Stimulated activated naive B cell treated with anti-CD40 and anti-IgM and Interleukin-4, amounts not matched to agents 10 μg/mL and 1 μg/mL and 100 μg/mL, for 72 hours (primary cell): ENCODE measurements at places on chromosomes 2 and 18.

DNA sequence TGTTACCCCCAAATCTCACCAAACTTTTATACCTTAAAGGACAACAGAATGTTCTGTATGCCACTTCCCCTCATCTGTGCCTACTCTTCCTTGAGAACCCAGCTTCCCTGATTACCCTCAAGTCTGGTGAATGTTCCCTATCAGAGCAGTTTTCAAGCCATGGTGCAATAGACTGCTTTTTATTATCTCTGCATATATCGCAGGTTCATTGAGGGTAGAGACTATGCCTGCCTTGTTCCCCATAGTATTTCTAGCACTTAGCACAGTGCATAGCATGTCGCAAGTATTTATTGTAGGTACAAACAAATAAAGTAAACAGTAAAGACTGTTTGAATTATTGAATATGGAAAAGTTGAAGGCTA lies 146.6 kb downstream of the HAUS1 start:
- peaks cover 20% of the 10 kb centered on the region for H3K36me3 ChIP-seq
- no peaks in the 10 kb centered on the region for H3K27me3 ChIP-seq
- H3K4me3 ChIP-seq = peak overlapping the region; percentile 74
- peaks cover 30% of the 10 kb centered on the region for H3K4me1 ChIP-seq
- peak overlapping the region; percentile 85 for H3K27ac ChIP-seq

GRCh38 chr2:7325186-7325585 lies 408.0 kb downstream of the RNF144A start:
- H3K4me3 ChIP-seq = no peak overlapping the region
- peaks cover 9% of the 10 kb centered on the region for H3K27me3 ChIP-seq

GRCh38 chr2:159209341-159210306 lies 76.9 kb downstream of the WDSUB1 start:
- no peak for DNase-seq
- H3K27me3 ChIP-seq = peaks cover 4% of the 10 kb centered on the region
- no peak overlapping the region for H3K4me3 ChIP-seq
- H3K4me1 ChIP-seq = peaks cover 12% of the 10 kb centered on the region
- no peak overlapping the region for H3K27ac ChIP-seq

DNA sequence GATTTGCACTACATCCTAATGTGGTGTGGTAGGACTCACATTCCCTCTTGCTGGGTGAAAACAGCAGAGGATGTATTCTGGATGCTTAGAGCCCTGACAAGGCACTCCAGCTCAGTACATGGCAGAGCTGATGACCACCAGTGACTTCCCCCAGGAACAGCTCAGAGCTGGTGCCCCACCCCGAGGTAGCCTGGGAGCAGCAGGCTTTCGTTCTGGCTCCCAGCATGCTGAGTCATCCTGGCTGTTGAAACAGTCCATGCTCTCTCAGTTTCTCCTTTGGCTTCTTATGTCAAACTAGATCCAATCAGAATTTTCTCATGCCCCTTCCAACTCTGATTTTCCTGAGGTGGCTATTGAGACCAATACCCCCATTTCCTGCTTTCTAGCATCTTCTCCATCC lies 438.2 kb downstream of the NBAS start:
- H3K4me3 ChIP-seq = no peak overlapping the region
- H3K36me3 ChIP-seq = no peaks in the 10 kb centered on the region
- H3K27ac ChIP-seq = no peak overlapping the region

- no peaks in the 10 kb centered on the region for H3K27me3 ChIP-seq
- peaks cover 14% of the 10 kb centered on the region for H3K36me3 ChIP-seq
- no peak overlapping the region for H3K4me3 ChIP-seq
- no peak for DNase-seq
- no peak overlapping the region for H3K27ac ChIP-seq
These were observed 39.6 kb downstream of the HS1BP3 start for GRCh38 chr2:20611077-20611843.

DNA sequence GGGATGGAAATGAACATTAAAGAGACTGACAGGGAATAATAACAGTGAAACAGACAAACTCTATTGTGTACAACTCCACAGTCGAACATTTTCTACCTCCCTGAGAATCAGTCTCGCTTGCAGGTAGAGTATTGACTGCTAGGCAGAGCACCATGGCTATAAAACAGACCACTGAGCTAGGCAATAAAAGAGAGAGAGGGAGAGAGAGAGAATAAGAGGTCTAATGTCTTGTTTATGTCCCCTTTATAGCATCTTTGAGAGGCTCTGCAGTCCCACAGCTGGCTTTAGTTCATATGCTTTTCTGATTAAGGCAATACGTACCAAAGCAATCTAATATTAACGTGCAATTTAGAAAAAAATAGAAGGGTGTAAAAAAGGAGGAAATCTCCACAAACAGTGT lies 652.6 kb downstream of the NRXN1 start:
- H3K4me3 ChIP-seq = no peak overlapping the region
- no peaks in the 10 kb centered on the region for H3K4me1 ChIP-seq
- H3K36me3 ChIP-seq = no peaks in the 10 kb centered on the region
- no peak overlapping the region for H3K27ac ChIP-seq

- no peaks in the 10 kb centered on the region for H3K4me1 ChIP-seq
- DNase-seq = no peak
- H3K4me3 ChIP-seq = no peak overlapping the region
- no peak overlapping the region for H3K27ac ChIP-seq
- H3K27me3 ChIP-seq = no peaks in the 10 kb centered on the region
- no peaks in the 10 kb centered on the region for H3K36me3 ChIP-seq
These were observed 754.0 kb upstream of the SOX11 start for GRCh38 chr2:4938206-4938605.

- peaks cover 6% of the 10 kb centered on the region for H3K4me1 ChIP-seq
- H3K4me3 ChIP-seq = no peak overlapping the region
- H3K36me3 ChIP-seq = no peaks in the 10 kb centered on the region
- no peak overlapping the region for H3K27ac ChIP-seq
These were observed 30.0 kb upstream of the OTOF start for GRCh38 chr2:26507932-26508331.

- no peak for DNase-seq
- H3K27me3 ChIP-seq = no peaks in the 10 kb centered on the region
- peaks cover 9% of the 10 kb centered on the region for H3K36me3 ChIP-seq
- H3K4me1 ChIP-seq = peaks cover 3% of the 10 kb centered on the region
- H3K27ac ChIP-seq = no peak overlapping the region
These were observed 142.0 kb upstream of the SPOPL start for GRCh38 chr2:138359532-138359931.

DNA sequence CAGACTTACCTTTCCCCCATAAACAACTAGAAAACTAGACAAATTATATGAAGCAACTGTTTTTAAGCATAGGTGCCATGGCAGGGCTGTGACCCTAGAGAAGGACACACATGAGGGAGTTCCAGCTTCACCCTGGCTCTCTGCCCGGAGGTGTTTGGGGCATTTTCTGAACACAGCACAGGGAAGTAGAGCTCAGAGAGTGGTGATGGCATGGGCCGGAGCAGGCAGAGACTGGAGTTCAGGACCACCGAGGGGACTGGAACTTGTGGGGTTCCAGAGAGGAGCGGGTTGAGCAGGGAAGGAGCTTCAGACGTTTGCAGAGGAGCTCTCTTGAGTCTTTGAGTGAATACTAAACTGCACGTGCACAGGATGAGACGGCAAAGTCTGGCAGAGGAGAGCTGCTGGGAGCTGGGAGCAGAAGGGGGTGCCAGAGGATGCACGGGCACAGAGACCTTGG lies 26.5 kb upstream of the KLF11 start:
- H3K27ac ChIP-seq = no peak overlapping the region
- no peak overlapping the region for H3K4me3 ChIP-seq
- H3K27me3 ChIP-seq = peaks cover 11% of the 10 kb centered on the region
- no peak for DNase-seq
- H3K36me3 ChIP-seq = no peaks in the 10 kb centered on the region
- H3K4me1 ChIP-seq = peaks cover 5% of the 10 kb centered on the region

DNA sequence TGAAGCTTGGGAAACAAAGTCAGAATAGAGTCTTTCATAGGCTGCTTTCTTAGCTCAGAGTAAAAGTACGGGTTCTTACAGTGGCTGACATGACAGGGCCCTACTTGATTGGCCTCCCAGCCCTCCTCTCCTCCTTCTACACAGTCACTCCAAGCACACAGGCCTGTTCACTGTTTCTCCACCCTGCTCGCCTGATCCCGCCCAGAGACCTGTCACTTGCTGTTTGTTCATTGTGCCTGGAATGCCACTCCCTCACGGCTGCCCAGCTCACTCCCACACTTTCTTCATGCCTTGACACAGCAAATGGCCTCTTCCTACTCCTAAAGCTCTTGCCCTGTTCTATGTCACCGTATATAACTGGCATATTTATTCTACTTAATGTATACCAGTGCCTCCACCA lies 104.8 kb downstream of the MAP4K4 start:
- H3K4me3 ChIP-seq = no peak overlapping the region
- H3K4me1 ChIP-seq = peaks cover 80% of the 10 kb centered on the region
- peaks cover 18% of the 10 kb centered on the region for H3K36me3 ChIP-seq
- peak overlapping the region; percentile 56 for H3K27ac ChIP-seq

GRCh38 chr2:148875387-148876051 lies 492 bp downstream of the KIF5C start:
- H3K27me3 ChIP-seq = peaks cover 37% of the 10 kb centered on the region
- H3K36me3 ChIP-seq = peaks cover 2% of the 10 kb centered on the region
- H3K27ac ChIP-seq = peak overlapping the region; percentile 56
- H3K4me1 ChIP-seq = peaks cover 10% of the 10 kb centered on the region

GRCh38 chr2:147525819-147526489 lies 318.9 kb upstream of the ACVR2A start:
- no peaks in the 10 kb centered on the region for H3K36me3 ChIP-seq
- no peaks in the 10 kb centered on the region for H3K4me1 ChIP-seq
- H3K4me3 ChIP-seq = no peak overlapping the region
- no peak for DNase-seq

GRCh38 chr18:77346208-77346810 lies 96.7 kb downstream of the GALR1 start:
- no peak for DNase-seq
- H3K27me3 ChIP-seq = peaks cover 22% of the 10 kb centered on the region
- H3K27ac ChIP-seq = no peak overlapping the region
- no peak overlapping the region for H3K4me3 ChIP-seq
- H3K36me3 ChIP-seq = no peaks in the 10 kb centered on the region

DNA sequence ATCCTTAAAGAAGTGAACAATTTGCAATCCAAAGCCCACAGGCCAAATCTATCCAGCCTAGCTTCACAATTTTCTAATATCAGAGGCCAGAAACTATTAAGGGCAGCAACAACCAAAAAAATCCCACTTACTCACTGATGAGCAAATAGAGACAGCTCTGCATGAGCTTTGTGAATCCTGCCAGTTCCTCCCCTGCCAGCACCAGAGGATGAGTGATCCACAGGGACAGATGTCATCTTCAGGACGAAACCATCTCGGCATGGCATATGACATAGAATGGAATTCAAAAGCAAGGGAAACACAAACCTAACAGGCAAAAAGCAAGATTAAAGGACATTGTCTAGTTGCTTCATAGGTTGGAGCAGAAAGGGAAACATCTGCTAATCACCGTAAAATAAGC lies 2.2 kb upstream of the DSC2 start:
- no peak for DNase-seq
- no peak overlapping the region for H3K27ac ChIP-seq
- no peak overlapping the region for H3K4me3 ChIP-seq
- H3K4me1 ChIP-seq = no peaks in the 10 kb centered on the region

GRCh38 chr2:237326266-237327171 lies 87.4 kb downstream of the COL6A3 start:
- H3K36me3 ChIP-seq = no peaks in the 10 kb centered on the region
- H3K27me3 ChIP-seq = no peaks in the 10 kb centered on the region
- no peak for DNase-seq
- H3K4me1 ChIP-seq = no peaks in the 10 kb centered on the region

DNA sequence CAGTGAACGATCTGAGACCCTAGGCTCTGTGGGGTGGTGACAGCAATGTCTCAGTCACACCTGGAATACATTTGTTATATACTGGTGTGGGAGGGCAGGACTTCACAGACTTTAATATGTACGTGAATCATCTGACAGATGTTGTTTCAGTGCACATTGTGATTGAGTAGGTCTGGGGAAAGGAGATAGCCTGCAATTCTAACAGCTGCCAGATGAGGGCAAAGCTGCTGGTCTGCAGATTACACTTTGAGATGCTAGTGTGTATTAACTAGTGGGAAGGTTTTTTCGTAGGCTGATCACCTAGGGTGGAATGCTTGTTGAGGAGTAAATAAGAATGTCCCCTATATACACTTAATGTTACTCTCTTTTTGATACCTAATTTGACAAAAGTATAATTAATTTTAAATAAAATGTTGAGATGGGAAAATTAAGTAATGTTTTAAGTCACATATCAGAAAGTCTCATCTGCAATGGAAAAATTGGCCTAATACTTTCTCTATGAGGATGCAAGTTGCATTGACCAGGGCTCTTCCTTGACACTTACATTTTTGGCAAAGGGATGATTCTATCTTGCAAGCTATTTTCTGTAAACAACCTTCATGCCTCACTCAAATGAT lies 496.9 kb upstream of the HNMT start:
- no peaks in the 10 kb centered on the region for H3K36me3 ChIP-seq
- H3K27me3 ChIP-seq = no peaks in the 10 kb centered on the region
- peak; percentile 1 for DNase-seq
- H3K4me1 ChIP-seq = no peaks in the 10 kb centered on the region
- no peak overlapping the region for H3K4me3 ChIP-seq

- H3K4me3 ChIP-seq = no peak overlapping the region
- no peaks in the 10 kb centered on the region for H3K4me1 ChIP-seq
- H3K27me3 ChIP-seq = no peaks in the 10 kb centered on the region
- no peaks in the 10 kb centered on the region for H3K36me3 ChIP-seq
- no peak overlapping the region for H3K27ac ChIP-seq
These were observed 1304.3 kb upstream of the DDX18 start for GRCh38 chr2:116510117-116510671.

DNA sequence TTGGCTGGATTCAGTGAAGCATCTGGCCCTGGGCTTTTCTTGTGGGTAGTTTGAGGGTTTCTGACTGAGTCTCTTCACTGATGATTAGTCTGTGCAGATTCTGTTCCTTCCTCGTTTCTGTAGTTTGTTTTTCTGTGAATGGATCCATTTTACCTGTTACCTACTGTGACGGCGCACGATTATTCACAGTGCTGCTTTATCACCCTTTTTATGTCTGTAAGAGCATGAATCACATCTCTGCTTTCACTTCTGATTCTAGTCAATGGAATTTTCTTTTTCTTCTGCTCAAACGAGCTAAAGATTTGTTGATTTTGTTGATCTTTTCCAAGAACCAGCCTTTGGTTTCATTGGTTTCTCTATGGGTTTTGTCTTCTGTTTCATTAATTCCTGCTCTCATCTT lies 60.8 kb downstream of the SLC66A2 start:
- H3K4me3 ChIP-seq = no peak overlapping the region
- peak overlapping the region; percentile 37 for H3K27ac ChIP-seq
- no peak for DNase-seq
- H3K27me3 ChIP-seq = no peaks in the 10 kb centered on the region
- no peaks in the 10 kb centered on the region for H3K4me1 ChIP-seq
- H3K36me3 ChIP-seq = peaks cover 10% of the 10 kb centered on the region

DNA sequence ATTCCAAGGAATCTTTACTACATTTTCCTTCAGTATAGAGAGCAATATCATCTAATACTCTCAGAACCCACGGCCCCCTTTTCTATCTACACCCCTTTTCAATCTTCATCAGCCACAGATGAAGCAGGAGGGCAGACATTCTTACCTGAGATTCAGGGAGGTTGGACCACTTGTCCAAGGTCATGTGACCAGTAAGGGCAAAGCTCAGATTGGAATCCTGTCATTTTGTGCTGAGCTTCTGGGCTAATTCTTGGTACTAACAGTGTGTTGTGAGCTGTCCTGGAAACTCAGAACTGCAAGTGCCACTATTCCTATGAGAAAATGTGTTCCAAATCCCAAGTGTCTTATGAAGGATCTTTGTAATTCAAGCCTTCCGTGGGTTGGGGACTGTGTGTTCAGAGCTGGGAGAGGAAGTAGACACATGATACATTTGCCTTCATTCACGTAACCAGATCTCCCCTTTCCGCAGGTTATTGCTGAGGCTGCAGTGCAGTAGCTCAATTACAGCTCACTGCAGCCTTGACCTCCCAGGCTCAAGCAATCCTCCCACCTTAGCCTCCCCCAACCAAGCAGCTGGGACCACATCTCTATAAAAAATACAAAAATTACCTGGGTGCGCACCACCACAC lies 3.3 kb downstream of the CHRNA1 start:
- H3K27ac ChIP-seq = no peak overlapping the region
- H3K27me3 ChIP-seq = peaks cover 5% of the 10 kb centered on the region
- H3K4me3 ChIP-seq = no peak overlapping the region
- H3K36me3 ChIP-seq = no peaks in the 10 kb centered on the region
